ENCODE measurements at places on chromosomes 6 and 20.

- no peak for DNase-seq
Observed at GRCh38 chr6:17393892-17394631, 667 bp downstream of the CAP2 start.

GRCh38 chr6:152351110-152351509 is 286.1 kb downstream of the SYNE1 start:
- no peak for DNase-seq

GRCh38 chr6:114452785-114453401 is 110.1 kb upstream of the HS3ST5 start:
- DNase-seq = no peak

DNA sequence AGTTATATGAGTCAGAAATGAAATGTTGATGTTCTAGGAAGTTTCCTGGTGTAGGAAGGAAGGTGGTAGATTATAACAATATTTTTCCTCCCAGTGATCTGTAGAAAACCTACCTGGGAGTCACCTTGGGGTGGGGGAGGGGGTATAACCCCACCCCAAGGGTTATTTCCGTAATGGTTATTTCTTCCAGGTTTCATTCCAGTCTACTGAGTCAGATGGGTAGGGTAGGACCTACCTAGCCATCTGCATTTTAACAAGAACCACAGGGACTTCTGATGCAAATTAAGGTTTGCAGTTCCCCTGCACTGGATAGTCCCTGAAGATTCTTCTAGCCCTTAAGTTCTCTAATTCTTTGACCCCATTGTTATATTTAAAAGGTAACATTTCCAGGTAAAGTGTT is 88.9 kb downstream of the ARMC2 start:
- DNase-seq = no peak

DNA sequence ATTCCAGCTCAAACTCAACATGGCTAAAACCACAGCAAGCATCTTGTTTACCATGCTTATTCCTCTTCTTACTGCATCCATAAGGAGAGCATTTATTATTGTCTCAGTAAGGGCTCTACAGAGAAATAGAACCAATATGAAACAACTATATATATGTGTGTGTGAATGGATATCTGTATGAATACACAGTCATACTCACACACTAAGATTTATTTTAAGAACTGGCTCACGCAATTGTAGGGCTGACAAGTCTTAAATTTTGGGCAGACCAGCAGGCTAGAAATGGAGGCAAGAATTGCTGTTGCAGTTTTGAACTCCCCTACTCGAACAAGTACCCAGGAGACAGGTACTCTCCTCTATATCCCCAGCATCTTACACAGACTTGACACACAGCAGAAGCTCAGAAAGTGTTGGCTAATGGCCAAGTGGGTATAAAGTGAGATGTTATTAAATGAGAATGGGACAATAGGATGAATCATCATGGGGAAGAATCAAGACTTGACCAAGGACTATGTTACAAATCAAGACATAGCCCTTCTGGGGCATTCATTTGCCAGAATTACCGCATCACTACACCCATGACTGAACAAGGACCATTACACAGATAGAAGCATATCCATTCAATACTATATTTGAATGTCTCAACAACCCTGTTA is 13.0 kb downstream of the ZHX3 start:
- DNase-seq = no peak

- no peak for DNase-seq
Observed at GRCh38 chr20:42556575-42556974, 633.1 kb downstream of the PTPRT start.

GRCh38 chr6:142174703-142175102 is 27.6 kb downstream of the VTA1 start:
- no peak for DNase-seq

- DNase-seq = no peak
Observed at GRCh38 chr6:163137398-163137881, 277.1 kb upstream of the QKI start.

DNA sequence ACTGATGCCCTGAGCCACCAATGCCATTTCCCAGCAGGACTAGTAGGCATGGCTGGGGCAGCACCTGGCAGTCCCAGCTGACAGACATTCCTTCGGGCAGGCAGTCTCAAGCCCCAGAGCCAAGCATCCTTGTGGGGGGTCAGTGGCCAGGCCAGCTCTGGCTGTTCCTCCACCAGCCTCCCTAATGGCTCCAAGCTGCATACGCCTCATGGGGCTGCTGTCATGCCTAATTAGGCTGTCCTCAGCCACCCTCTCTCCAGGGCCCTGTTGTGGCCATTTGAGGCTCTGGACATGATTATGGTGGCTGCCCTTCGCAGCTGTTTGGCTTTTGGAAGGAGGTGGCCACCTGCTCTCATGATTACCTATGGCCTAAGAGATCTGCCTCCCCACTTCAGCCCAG is 79.4 kb downstream of the DLGAP4 start:
- DNase-seq = no peak

DNA sequence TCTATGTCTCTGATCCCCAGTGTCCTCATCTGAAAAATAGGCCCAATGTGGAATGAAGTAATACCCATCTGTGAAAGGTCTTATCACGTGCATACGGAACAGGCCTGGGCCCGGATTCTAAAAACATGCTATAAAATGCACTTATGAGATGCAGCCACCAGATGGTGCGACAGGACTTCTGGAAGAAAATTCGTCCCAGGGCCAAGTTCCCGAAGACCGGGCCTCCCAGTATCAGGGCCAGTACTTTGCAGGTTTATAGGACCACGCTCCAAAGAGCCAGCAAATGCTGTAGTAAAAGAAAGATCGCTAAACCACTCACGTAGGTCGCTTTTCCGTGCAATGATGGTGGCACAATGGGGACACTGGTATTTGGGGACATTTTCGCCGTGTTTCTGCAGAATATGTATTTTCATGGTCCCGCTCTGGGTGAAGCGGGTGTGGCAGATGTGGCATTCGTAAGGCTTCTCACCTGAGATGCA is 10.6 kb downstream of the CTCFL start:
- DNase-seq = peak; percentile 84

- no peak for DNase-seq
Observed at GRCh38 chr6:124053315-124053714, 249.7 kb downstream of the NKAIN2 start.

DNA sequence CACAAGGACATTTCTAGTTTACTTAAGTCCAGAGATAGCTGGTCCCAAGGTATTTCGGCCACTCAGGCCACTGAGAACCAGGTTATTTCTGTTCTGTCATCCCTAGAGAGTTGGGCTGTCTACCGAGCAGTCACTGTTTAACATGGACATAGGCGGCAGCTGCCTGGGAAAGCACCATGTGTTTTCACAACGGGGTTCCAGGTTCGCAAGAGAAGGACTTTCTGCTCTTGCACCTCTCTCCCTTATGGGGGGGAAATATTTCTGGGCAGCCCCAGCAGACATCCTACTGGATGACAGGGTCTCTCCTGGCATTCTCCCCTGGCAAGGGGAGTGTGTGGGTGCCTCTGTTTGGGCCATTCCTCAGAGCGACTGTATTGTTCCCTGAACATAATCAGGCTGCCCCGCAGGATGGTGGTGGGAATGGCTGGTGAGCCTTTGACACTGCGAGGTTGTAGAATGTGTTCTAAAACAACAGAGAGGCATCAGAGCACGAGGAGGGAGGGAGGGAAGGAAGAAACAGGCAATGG is 64.4 kb upstream of the DUSP22 start:
- no peak for DNase-seq

GRCh38 chr20:50113420-50114224 is 672 bp upstream of the UBE2V1 start:
- DNase-seq = no peak

- peak; percentile 30 for DNase-seq
Observed at GRCh38 chr6:163943607-163944385, 529.3 kb downstream of the QKI start.

- DNase-seq = no peak
Observed at GRCh38 chr6:81744131-81744530, 8.3 kb downstream of the TENT5A start.

GRCh38 chr20:23136893-23137745 is 51.0 kb upstream of the CD93 start:
- DNase-seq = no peak

DNA sequence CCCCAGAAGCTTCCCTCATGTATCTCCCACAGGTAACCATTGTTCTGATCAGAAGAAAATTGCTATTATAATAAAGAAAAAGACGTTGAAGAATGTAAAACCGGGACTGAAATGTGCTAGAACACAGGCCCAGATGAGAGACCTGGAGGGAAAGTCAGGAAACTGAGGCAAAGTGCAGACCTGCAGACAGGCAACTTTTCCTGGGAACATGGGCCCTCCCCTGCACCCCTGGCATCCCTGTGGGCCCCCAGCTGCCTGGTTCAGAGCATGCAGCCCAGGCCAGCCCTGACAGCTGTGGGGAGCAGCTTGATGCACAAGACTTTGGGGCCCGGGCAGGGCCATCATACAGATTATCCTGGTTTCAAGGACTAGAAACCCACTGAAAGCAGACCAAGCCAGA is 212.2 kb downstream of the CDC5L start:
- DNase-seq = no peak

DNA sequence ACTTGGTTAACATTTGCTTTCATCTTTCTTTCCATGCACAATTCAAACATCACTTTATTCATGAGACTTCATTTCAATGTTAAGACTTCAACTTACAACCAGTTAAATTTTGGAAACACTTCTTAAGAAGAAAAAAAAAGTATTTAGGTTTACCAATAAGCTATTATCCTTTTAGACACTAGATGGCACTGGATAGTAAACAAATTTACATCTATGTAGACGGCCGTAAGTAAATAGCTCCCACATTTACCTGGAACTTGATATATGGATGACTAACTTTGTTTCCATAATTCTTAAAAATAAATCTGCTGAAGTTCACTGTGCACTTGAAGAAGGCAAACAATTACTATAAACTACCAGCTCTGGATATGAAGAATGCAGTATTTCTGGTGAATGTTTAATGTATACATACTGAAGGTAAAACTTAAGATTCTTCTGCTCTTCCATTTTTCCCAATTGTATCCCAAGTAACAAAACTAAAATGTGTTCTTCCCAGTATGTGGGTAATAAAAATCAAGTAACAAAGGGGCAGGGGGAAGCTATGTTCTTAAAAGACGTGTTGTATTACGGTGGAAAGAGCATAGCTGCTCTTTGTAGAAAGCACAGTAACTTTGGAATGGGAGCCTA is 130.6 kb upstream of the C6orf118 start:
- peak; percentile 85 for DNase-seq

DNA sequence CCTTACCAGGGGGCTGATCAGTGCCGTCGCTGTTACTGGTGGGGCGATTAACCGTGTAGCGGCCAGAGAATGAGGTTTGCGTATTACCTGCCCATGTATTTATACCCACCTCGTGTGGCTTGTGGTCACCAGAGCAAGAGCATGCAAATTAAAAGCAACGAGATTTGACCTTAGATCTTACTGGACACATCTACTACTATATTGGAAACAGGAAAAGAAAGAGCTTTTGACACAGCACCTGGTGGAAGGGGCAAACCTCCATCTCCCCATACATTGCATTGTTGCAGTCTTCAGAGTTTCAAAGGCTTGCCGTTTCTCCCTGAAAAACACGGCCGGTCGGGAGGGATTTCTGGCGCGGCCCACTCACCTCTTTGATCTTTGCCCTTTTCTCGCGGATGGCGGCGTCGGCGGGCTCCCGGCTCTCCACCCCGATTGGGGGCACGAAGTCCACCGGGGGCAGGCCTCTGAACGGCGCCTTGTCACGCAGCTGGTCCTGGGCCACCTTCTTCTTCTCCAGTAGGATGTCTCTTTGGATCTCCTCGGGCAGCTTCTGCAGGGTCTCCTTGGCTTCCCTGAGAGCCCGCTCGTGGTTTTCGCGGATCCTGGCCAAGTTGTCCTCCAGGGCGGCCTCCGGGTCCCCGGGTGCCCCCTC is 1.3 kb downstream of the MAN1A1 start:
- peak; percentile 12 for DNase-seq

DNA sequence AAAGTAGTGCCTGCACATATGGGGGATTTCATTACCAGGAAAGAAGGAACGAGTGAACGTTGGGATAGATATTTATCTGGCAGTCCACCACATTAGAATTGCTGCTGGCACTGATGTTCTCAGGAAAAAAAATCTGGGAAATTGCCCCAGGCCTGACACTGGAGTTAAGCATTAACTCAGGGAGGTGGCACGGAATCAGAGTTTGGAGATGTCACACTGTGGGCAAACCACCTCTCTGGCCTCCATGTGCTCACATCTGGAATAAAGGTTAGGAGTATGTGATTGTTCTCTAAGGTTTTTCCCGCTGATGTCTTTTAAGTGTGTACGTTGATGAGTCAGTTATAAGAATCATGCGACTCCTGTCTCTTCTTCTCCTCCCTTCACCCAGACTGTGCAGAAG is 7.9 kb downstream of the TGM3 start:
- no peak for DNase-seq

DNA sequence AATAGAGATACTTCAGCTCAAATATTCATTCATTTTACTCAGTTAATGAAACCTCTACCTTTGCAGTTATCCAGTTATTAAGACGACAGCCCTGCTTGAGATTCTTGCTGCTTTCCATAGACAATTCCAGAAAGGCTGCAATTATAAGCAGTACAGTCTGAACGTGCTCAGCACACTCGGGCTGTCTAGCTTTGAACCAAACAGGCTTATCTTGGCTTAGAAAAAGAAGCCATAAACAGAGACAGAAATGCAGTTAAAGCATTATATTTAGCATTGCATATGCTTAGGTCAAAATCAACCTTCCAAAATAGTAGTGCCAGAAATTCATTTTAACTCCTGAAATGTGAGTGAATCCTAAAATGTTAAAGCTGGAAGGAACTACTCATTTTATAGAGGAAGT is 204.1 kb upstream of the KCNQ5 start:
- no peak for DNase-seq

- peak; percentile 64 for DNase-seq
Observed at GRCh38 chr6:34295721-34296120, 46.9 kb upstream of the SMIM29 start.

DNA sequence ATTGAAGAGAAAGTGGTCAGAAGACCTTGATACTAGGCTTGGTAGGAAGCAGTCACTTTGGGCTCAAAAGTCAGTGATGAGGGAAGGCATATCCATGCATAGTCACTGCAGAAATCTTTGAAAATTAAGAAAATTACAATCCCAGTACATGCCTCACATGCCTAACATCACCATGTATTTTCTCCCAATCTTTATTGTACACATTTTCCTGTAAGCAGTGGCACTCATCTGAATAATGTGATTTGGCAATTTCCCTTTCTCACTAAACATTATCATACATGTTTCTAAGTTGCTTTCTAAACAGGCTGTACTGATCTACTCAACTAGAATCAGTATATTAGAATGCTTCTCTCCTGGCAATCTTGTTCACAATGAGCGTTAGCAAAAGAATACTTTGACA is 280.7 kb upstream of the SUPT3H start:
- DNase-seq = no peak

- DNase-seq = no peak
Observed at GRCh38 chr20:20292472-20292871, 75.4 kb upstream of the INSM1 start.

- DNase-seq = no peak
Observed at GRCh38 chr6:145260484-145261175, 474.7 kb downstream of the EPM2A start.

GRCh38 chr6:148250975-148251685 is 91.5 kb upstream of the SASH1 start:
- peak; percentile 71 for DNase-seq

DNA sequence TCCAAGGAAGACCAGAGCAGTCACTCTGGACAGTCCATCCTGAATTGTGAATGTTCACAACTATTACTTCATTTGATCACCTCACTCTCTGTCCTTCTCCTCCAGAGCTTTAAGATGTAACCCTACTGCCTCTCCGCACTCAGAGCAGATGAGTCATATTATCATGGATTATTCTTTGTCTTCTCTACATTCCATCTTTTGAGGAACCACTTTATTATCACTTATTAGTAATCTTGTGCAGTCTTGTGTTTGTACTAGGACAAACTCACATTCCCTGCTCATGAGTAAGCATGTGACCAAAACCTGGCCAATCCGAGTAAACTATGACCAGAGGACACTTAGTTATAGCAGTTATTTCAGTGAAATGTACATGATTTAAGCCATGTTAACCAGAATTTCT is 401.5 kb upstream of the ADGRB3 start:
- DNase-seq = no peak

All from lung microvascular endothelial cell (primary cell).